A673 (cell line): ENCODE measurements at places on chromosomes 7 and 10. TPM values are rescaled to one million over a fixed set of nuclear protein-coding genes. Genes with fewer than 3 reads are reported as not detected.
A peak's percentile ranks its signal among the peaks of the same experiment; 100 is the strongest.

- H3K4me3 ChIP-seq = no peak overlapping the region
- H3K4me1 ChIP-seq = no peaks in the 10 kb centered on the region
- no peak overlapping the region for H3K27ac ChIP-seq
These were observed 6.0 kb downstream of the BRI3 start for GRCh38 chr7:98287486-98287959.

DNA sequence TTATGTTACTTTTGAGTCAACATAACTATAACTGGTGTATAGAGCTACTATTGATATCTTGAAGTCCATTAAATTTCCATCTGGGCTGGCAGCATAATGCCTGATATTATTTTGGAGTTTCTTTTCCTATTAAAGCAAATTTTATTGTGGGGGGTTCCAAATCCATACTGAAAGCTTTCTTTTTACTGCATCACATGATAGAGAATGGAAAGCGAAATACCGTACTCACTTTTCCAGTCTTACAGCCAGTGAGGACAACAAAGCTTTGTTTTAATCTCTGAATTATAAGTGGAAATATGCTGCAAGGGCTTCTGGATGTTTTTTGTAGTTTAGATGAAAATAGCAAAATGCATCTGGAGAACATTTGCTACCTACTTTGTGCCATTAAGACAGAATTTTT lies 477.5 kb upstream of the SEMA3D start:
- H3K27ac ChIP-seq = no peak overlapping the region
- no peak for DNase-seq
- H3K27me3 ChIP-seq = no peaks in the 10 kb centered on the region
- H3K4me3 ChIP-seq = no peak overlapping the region
- no peaks in the 10 kb centered on the region for H3K4me1 ChIP-seq
- no peaks in the 10 kb centered on the region for H3K36me3 ChIP-seq

DNA sequence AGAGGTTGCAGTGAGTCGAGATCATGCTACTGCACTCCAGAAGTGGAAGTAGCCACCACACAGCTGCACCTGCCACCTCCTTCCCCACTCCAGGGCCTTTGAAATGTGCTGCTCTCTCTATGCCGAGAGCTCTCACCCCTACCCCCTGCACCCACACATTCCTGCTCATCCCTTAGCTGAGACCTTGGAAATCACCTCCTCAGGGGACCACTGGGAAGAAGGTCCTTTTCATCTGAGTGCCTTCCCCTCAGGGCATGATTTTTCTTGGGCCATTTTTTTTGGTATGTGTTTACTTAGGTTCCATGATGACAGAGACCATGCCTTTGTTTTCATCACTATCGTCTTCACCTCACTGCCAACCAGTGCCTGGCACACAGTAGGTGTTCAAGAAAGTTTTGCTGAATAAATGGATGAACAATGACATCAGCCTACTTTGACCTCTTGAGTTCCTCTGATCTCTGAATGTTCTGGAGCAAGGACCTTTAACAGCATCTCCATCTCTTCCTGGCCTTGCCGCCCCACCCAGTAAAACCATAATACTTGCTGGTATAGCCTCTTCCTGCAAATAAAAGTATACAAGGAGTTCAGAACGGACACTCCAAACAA lies 166.6 kb upstream of the KLF14 start:
- H3K27me3 ChIP-seq = no peaks in the 10 kb centered on the region
- no peak overlapping the region for H3K4me3 ChIP-seq
- peak overlapping the region; percentile 59 for H3K27ac ChIP-seq
- H3K4me1 ChIP-seq = peaks cover 88% of the 10 kb centered on the region
- DNase-seq = no peak

BLNK gene
- not detected in 2 replicates for total RNA-seq

AASS gene
- total RNA-seq = 38.8 and 44.4 TPM in 2 replicates

DNA sequence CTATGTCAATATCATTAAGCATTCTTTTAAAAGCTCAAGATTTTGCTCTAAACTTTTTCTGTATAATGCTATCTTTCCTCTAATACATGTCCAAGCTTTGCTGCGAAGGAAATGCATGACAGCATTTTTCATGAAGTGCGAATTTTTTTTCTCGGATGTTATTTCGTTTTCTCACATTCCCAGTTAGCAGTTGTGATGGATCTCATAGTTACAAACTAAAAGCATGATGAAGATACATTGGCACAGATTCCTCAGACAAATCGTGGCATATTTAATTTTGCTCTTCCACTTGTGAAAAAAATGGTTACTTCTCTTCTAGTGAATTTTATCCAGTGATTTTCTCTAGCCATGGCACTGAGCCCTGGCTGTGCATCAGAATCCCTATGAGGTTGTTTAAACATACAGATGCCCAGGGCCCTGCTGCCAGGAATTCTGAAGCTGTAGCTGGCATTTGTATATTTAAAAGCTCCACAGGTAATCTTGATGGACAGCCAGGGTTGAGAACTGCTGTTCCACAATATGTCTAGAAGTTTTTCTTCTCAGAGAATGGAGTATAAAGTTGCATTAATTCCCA lies 299.8 kb upstream of the NEBL start:
- H3K36me3 ChIP-seq = no peaks in the 10 kb centered on the region
- H3K4me1 ChIP-seq = peaks cover 13% of the 10 kb centered on the region
- no peak overlapping the region for H3K4me3 ChIP-seq
- no peak overlapping the region for H3K27ac ChIP-seq
- H3K27me3 ChIP-seq = no peaks in the 10 kb centered on the region
- no peak for DNase-seq

ANKRD2 gene
- total RNA-seq = not detected in 2 replicates

LIPK gene
- not detected in 2 replicates for total RNA-seq

GRCh38 chr7:83455612-83456011 lies 193.3 kb downstream of the SEMA3E start:
- no peak overlapping the region for H3K27ac ChIP-seq
- H3K27me3 ChIP-seq = no peaks in the 10 kb centered on the region
- peaks cover 10% of the 10 kb centered on the region for H3K4me1 ChIP-seq

- no peak for DNase-seq
- H3K4me3 ChIP-seq = no peak overlapping the region
- H3K36me3 ChIP-seq = no peaks in the 10 kb centered on the region
- no peaks in the 10 kb centered on the region for H3K4me1 ChIP-seq
These were observed 72.2 kb upstream of the MYL10 start for GRCh38 chr7:101701153-101701794.

CYP26C1 gene
- 0.13 and 0.20 TPM in 2 replicates for total RNA-seq

DNA sequence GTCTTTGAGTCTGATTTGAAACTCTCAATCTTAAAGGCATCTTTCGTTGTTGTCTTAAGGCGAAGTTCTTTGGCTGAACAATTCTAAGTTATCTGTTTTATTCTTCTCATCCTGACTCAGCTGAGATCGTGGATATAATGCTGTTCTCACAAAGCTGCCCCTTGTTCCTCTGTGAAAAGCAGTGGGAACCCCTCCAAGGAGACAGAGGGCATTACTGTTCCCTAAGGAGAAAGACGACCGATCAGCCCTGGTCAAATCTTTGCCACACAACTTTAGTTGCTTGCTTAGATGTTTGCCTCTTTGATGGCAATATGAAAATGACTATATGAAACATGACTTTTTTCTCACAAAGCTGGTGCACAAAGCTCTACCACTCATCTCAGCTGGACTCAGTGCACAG lies 1016.7 kb downstream of the REEP3 start:
- no peak overlapping the region for H3K4me3 ChIP-seq
- no peaks in the 10 kb centered on the region for H3K4me1 ChIP-seq
- H3K27me3 ChIP-seq = no peaks in the 10 kb centered on the region
- H3K36me3 ChIP-seq = no peaks in the 10 kb centered on the region

DNA sequence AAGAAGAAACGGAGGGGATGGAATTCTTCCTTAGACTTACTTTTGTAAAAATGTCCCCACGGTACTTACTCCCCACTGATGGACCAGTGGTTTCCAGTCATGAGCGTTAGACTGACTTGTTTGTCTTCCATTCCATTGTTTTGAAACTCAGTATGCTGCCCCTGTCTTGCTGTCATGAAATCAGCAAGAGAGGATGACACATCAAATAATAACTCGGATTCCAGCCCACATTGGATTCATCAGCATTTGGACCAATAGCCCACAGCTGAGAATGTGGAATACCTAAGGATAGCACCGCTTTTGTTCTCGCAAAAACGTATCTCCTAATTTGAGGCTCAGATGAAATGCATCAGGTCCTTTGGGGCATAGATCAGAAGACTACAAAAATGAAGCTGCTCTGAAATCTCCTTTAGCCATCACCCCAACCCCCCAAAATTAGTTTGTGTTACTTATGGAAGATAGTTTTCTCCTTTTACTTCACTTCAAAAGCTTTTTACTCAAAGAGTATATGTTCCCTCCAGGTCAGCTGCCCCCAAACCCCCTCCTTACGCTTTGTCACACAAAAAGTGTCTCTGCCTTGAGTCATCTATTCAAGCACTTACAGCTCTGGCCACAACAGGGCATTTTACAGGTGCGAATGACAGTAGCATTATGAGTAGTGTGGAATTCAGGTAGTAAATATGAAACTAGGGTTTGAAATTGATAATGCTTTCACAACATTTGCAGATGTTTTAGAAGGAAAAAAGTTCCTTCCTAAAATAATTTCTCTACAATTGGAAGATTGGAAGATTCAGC lies 158.7 kb upstream of the LANCL2 start:
- no peak overlapping the region for H3K27ac ChIP-seq
- no peaks in the 10 kb centered on the region for H3K36me3 ChIP-seq
- DNase-seq = no peak
- H3K4me1 ChIP-seq = no peaks in the 10 kb centered on the region
- no peaks in the 10 kb centered on the region for H3K27me3 ChIP-seq

- no peaks in the 10 kb centered on the region for H3K4me1 ChIP-seq
- no peaks in the 10 kb centered on the region for H3K27me3 ChIP-seq
- H3K4me3 ChIP-seq = no peak overlapping the region
These were observed 618.6 kb upstream of the CNTNAP2 start for GRCh38 chr7:145497911-145498525.

DNA sequence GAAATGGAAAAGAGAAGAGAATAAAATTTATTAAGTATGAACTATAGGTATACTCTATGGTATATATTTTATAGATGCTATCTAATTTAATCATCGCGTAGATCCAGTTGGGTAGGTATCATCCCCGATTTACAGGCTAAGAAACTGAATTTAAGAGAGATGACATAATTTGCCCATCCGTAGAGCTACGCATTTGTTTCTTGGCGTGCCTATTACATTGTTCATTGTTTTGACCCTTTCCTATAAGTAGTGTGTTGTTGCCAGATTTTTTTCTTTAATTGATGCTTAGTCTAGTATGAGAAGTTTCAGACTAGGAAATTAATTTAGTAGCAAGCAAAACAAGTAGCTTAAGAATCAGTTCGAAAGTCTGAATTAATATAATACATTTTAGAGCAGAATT lies 205.7 kb upstream of the NPSR1 start:
- no peaks in the 10 kb centered on the region for H3K4me1 ChIP-seq
- H3K4me3 ChIP-seq = no peak overlapping the region
- H3K27me3 ChIP-seq = no peaks in the 10 kb centered on the region

DNA sequence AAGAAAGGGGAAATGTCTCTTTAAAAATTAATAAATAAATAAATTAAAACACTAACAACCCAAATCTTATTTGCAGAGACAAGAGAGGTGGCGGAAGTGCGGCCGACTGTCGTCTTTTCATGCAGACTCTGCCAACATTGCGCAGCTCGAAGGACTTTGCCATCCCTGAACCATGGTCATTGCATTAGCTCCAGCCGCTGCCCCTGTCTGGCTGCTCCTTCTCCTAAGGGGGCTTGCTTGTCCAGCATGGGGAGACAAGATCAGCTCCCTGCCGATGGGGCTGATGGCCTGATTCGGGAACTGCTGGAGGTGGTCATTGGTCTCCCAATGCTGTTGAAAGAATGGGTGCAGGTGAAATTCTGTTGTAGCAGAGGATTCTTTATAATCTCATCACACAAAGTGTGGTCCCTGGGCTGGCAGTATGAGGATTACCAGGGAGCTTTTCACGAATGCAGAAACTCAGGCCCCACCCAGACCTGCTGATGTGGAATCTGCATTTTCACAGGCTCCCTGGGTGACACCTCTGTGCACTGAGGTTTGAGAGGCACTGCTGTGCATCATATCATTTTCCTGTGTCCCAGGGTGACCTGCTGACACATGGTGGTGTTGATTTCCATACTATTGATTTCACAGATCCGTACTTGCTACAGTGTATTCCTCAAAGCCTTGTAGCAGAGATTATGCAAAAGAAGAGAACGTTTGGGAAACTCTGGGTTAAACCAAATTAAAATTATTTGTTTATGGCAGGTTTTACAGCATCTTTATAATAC lies 172.4 kb upstream of the ZMIZ1 start:
- no peaks in the 10 kb centered on the region for H3K27me3 ChIP-seq
- no peaks in the 10 kb centered on the region for H3K4me1 ChIP-seq
- no peak overlapping the region for H3K27ac ChIP-seq

EGFR gene
- total RNA-seq = 0.59 and 0.84 TPM in 2 replicates

DNA sequence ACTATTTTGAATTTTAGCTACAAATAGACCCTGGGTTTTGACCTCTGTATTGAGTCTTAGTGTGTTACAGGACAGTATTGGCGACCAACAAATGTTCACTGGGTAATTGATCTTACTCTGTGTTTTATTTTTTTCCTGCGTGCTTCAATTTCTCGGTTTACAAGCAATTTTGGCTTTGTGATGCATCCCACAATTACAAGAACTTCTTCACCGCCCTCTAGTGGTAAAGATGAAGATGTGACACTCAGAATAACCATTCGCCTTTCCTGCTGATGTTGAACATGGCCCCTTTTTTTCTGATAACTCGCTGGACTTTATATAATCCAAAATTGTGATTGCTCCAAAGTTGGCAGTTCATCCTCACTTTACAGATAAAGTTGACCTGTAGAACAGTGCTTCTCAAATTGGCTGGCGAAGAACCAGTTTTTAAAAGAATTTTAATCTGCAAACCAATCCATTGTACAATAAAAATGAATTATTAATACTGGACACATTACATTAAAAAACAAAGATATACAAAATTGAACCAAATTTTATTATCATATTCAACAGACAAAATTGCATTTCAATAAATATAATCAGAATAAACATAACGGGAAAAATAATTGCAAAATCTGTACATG lies 20.2 kb upstream of the SMC3 start:
- no peaks in the 10 kb centered on the region for H3K36me3 ChIP-seq
- peaks cover 5% of the 10 kb centered on the region for H3K4me1 ChIP-seq
- H3K27ac ChIP-seq = no peak overlapping the region
- DNase-seq = peak; percentile 86

DNA sequence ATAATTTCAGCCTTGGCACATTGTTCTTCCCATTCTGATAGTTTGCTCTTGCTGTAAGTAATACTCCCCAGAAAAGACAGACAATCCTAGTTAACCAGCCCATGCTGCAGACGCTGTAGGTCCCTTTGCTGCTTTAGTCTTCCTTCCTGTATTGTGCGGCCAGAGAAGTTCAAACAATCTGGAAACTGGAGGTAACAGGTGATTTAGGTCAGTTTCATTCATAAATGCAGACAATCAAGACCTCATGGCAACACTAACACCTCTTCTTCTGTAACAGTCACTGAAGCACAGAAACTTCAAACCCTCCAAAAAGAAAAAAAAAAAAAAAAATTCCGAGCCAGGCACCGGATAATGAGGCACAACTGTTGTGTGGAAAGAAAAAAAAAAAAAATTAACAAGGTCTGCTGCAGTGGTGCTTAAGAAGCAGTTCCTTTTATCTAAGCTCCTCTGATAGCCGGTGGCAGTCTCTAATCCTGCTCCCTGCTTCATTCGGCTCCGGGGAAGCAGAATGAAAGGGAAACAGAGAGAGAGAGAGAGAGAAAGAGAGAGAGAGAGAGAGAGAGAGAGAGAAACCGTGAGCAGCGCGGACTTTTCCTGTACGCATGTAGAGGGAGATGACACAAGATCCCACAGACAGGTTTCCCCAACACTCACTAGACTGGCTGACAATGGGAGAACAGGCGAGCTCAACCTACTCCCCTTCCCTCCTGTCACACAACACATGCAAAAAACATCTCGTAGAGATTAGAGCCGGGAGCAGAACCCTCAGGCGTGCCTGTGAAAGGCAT lies at the start of gene SEMA3A:
Gene SEMA3A, minus strand, starts transcription at position 306 of the 788 bp plus-strand sequence. Its CDS starts 203 bp downstream, at position 103.
- H3K27me3 ChIP-seq = no peaks in the 10 kb centered on the region
- H3K36me3 ChIP-seq = no peaks in the 10 kb centered on the region
- peak within 1 kb of the TSS; percentile 59 for H3K27ac ChIP-seq
